ENCODE measurements at places on chromosomes 6 and 20.

DNA sequence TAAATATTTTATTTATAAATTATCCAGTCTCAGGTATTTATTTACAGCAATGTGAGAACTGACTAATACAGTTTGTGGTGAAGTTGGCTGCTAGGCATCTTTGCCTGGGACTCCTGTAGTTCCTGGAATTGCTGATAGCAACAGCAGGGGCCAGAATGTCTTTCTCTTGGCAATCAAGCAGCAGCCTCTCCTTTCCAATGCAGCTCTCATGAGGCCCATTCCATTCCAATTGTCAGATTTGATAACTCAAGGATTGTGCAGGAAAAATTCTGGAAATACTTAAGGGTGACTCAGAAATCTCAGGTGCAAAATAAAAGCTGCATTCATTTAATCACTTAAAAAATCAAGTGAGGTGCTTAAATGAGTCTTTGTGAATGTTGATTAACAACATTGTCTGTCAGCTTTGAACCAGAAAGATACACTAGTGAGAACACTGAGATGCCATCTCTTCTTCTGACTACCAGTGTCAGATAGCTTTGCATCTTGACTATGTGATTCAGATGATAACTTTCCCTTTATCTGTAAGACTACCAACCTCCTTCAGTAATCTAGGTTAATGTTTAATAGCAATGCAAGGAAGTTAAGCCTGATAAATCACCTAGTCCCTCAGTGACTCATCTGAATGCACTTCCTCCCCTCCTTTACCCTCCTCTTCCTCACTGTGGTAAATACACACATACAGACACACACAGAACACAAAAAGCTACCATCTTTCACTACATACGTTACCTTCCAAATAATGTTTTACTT is 32.1 kb upstream of the COL21A1 start:
- no peak for DNase-seq

GRCh38 chr6:156687789-156688619 is 89.2 kb upstream of the ARID1B start:
- no peak for DNase-seq

GRCh38 chr6:13272131-13273046 is 55.9 kb downstream of the TBC1D7 start:
- DNase-seq, result no peak

DNA sequence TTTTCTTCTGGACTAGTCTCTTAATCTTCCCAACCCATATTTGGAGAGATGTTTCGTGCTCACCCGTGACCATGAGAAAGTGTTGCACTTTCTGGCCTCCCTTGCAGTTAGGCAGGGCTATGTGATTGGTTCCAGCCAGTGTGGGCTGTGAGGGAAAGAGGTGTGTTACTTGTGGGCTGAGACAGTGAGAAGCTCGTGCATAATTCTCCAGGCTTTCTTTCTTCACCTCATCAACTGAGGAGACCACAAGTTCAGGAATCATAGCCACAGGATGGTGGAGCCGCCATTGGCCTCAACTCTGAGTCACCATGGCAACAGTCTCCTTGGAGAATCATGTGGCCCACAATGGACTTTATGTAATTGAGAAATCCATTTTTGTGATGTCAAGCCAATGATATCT is 57.5 kb upstream of the FUCA2 start:
- no peak for DNase-seq

GRCh38 chr6:5412017-5412416 is 150.7 kb downstream of the FARS2 start:
- DNase-seq, result no peak

DNA sequence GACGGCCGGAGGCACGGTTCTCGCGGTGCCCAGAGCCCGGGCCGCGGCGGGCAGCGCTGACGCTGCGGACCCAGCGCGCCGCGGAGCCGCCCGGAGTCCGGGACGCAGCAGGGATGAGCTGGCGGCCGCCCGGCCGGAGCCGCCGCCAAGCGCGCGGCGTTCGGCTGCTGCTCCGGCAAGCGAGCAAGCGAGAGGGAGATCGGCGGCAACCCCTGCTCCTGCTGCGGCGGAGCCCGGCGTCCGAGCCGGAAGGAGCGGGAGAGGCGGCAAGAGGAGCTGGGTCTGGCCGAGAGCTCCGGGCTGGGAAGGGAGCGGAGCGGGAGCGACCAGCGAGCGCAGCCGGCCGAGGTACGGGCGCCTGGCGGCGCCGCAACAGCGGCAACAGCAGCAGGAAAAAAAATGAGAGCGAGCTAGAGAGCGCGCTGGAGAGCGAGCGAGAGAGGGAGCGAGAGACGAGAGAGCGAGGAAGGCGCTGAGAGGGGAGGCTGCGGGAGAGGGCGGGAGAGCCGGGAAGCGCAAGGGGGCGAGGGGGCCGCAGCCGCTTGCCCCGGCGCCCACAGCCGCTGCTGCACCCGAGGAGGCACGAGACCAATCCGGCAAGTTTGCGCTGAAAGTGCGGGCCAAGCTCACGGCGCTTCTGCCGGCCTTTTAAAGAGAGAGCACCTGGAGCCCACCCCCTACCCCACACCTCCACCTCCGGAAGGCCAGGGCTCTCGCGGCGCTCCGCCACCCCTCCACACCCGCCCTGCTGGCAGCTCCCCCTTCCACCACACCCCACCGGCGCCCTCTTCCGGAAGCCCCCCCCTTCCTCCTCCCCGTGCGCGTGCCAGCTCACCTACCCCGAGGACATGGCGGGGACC is 496 bp downstream of the GRM4 start:
- no peak for DNase-seq

DNA sequence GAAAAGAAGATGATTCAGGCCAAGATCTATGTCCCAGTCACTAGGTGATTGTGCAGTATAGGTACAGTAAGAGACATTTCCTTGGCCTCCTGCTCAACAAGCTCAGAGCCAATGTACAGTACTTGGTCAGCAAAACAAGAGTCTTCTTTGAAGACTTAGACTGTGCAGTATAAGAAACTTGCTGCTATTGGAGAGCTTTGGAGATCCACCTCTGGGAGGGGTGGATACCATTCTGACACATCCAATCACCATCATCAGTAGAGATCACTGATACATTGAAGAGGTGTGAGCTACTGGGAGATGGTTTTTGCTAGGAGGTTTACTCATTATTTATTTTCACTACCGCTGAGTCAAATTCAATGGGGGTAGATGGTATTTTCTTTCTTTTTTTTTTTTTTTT is 77.5 kb downstream of the UST start:
- DNase-seq, result no peak

GRCh38 chr6:34947561-34947960 is 58.5 kb downstream of the ANKS1A start:
- no peak for DNase-seq

GRCh38 chr6:147255948-147256674 is 51.9 kb downstream of the STXBP5 start:
- no peak for DNase-seq

- DNase-seq, result no peak
These were observed 1.1 kb downstream of the ABT1 start for GRCh38 chr6:26597821-26598220.
